ENCODE measurements at places on chromosomes 2 and 18.

GRCh38 chr2:12300927-12301326 lies 415.8 kb upstream of the TRIB2 start:
- no peak for DNase-seq

- DNase-seq = no peak
These were observed 24.9 kb downstream of the PELI1 start for GRCh38 chr2:64119369-64119768.

DNA sequence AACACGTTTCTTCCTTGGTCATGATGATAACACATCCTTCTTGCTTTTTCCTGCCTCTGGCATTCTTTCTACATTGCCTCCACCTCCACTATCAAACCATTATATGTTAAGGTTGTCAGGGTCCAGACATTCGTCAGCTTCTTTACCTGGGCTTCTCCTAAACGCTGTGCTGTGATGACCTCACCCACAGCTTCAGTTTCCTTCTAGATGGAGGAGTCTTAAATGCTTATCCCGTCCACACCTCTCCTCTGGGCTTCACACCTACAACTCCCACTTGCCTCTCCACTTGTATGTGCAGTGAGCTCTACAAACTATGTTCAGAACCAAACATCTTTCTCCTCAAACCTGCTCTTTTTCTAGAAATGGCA lies 666 bp upstream of the STAT1 start:
- DNase-seq = no peak

- DNase-seq = no peak
These were observed 17.9 kb downstream of the PIAS2 start for GRCh38 chr18:46899274-46899948.

DNA sequence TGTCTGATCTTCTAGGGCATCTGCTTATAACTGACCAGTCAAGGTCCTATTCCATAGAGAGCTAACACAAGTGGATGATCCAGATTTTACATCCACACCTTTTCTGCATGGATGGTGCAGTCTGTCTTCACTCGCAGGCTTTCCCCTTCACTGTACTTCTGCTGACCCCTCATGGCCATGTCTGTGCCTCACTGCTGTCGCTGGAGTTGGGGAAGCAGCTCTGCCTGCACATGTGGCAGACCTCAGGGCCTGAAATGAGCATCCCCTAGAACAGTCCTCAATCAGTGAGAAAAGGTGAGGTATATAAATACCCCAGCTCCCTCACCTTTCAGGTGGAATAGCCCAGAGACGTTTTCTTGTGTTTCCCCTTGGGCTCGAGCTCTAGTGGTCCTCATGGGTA lies 233.8 kb downstream of the ANKRD36B start:
- DNase-seq = no peak

- DNase-seq = no peak
These were observed 4.6 kb downstream of the LRRFIP1 start for GRCh38 chr2:237631801-237632585.

- no peak for DNase-seq
These were observed 254.0 kb downstream of the NRXN1 start for GRCh38 chr2:50777954-50778353.

DNA sequence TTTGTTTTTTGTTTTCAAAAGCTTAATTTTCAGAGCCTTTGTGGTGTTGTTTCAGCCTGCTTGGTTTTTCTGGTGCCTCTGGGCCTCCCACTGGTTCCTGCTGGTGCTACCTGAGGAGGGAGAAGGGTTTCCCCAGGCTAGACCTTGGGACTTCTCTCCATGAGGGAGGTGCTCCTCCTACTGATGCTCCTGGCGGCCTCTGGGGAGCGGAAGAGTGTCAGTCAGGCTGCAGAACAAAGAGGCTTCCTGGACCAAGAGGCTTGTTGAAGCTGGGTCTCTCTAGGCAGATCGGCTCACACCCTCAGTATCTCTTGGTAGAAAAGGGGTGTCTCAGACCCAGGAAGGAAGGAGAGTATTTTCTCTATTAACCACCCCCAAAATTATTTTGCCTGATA lies 32.2 kb downstream of the RFX8 start:
- no peak for DNase-seq

DNA sequence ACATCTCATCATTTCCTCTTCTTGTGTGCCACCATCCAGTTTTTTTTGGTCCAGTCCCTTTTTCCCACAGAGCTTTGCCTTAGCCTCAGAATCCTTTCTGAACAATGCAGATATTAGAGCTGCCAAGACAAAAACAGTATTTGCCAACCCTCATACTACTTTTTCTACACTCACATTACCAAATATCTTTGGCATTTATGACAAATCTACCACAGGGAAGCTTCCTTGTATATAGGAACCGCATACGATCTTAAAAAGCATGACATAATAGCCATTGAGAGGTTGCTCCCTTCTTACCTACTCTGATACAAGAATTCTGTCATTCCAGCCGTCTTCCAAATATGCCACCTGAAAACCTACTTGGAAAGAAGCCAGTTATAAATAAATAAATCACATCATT lies 9.4 kb downstream of the ZNF24 start:
- no peak for DNase-seq

- no peak for DNase-seq
These were observed 120.0 kb downstream of the COL4A4 start for GRCh38 chr2:227043981-227044380.

- no peak for DNase-seq
These were observed 64.5 kb downstream of the UXS1 start for GRCh38 chr2:106129592-106129991.

GRCh38 chr18:53843113-53843760 lies 381.2 kb downstream of the MBD2 start:
- no peak for DNase-seq

DNA sequence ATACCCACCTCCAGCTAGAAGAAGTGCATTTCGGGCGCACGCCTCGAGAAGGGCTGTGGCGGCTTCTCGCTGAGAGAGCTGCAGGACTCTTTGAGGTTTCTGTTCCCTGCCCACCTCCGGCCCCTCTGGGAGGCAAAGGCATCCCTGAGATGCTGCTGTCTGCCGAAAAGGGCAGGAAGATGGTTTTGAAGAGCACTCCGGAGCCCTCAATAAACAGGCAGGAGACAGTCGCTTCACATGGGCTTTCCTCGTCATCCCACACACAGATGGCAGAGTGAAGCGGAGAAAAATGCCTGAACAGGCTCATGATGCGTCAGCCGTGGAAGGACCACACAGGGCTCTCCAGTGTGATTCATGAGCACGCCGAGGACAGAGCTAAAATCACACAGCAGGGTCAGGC lies 25.4 kb upstream of the GLI2 start:
- no peak for DNase-seq

- no peak for DNase-seq
These were observed 41.4 kb downstream of the TMEM182 start for GRCh38 chr2:102803041-102803896.

DNA sequence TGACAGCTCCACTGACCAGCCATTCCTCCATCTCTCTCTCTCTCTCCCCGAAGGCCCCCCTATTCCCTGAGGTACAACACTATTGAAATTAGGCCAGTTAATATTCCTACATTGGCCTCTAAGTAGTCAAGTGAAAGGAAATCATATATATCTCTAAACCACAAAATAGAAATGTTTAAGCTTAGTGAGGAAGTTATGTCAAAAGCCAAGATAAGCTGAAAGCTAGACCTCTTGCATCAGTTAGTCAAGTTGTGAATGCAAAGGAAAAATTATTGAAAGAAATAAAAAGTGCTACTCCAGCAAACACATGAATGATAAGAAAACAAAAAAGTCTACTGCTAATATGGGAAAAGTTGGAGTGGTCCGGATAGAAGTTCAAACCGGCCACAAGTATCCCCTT lies 301.3 kb upstream of the RBMS1 start:
- no peak for DNase-seq

DNA sequence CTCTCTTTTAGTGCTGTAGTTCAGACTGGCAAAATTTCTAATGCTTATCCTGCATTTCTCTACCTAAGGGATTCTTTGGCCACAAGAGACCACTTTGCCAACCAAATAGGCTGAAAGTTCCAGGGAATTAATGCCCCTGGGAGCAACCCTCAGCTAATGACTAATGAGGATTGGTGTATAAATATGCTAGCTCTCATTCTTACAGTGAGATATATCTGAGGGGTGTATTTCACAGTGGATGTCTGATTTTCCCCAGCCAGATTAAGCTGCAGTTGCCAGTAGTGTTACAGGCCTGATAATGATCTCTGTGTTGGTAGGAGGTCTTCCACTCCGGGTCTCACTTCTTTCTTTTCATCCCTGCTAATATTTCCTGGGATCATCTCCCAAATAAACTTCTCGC lies 90.4 kb downstream of the GULP1 start:
- DNase-seq = no peak

DNA sequence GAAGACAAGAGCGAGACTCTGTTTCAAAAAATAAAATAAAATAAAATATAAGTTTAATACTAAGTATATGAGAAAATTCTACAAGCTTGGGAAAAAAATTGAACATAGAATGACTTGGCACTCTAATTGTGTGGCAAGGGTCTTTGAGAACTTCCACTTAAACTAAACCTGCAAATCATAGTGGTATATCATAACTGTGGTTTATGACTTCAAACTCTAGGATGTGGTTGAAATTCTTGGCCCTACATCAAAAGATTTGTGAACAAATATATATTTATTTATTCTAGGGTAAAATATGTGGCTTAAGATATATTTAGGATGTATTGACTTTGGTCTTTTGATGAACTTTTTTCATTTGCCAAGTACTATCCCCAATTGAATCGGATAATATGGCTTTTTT lies 3.1 kb upstream of the FAM171B start:
- DNase-seq = no peak

GRCh38 chr2:70128005-70128404 lies 40.7 kb downstream of the PCBP1 start:
- no peak for DNase-seq

- no peak for DNase-seq
These were observed 151.6 kb downstream of the CSRNP3 start for GRCh38 chr2:165621086-165621560.
